ENCODE measurements at places on chromosomes 1 and 21.

- DNase-seq = no peak
Measured at GRCh38 chr1:89351597-89352311, 12.1 kb upstream of the GBP6 start.

GRCh38 chr1:40507973-40508372, 594 bp upstream of the EXO5 start:
- no peak for DNase-seq

GRCh38 chr21:15343066-15343465, 278.3 kb upstream of the NRIP1 start:
- no peak for DNase-seq

DNA sequence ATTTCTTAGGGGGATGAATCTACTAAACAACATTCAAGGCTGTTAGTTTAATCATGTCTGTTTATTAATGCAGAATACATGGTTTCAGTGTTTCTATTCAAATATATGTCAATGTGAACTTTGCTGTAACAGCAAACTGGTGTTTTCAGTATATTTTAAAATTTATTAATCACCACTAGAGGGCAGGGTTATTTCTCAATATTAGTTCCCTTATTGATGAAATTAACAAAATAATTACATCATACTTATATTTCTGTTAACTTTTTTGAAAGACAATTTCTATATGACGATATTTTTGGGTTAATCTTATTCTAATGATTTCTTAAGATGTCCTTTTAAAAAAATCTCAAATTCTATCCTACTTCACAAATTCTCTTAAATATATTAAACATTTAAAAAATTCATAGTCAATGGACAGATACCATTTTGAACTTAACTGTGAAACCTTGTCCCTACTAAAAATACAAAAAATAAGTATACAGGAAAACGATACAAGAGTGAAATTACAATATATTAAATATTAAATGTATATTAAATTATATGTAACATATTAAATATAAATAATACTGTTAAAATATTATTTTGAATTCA, 1034.1 kb upstream of the PRMT6 start:
- DNase-seq = no peak

GRCh38 chr1:234965111-234965510, 163.5 kb downstream of the TOMM20 start:
- DNase-seq = no peak

DNA sequence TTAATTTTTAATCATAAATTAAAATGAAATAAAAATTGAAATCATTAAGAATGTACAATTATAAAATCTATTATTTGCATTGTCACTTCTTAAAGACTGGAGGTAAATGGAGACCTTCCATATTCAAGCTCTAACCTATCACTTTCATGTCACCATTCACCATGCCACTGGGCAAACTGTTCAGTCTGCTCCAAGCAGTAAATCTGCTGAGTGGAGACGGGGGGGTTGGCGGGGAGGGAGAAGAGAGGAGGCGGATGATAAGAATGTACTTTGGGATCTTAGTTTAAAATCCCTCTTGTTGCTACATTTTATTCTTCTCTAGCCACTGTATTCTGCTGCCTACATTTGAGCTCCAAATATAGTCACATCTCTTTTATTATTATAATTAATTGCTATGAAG, 365.9 kb upstream of the NFIA start:
- DNase-seq = no peak

DNA sequence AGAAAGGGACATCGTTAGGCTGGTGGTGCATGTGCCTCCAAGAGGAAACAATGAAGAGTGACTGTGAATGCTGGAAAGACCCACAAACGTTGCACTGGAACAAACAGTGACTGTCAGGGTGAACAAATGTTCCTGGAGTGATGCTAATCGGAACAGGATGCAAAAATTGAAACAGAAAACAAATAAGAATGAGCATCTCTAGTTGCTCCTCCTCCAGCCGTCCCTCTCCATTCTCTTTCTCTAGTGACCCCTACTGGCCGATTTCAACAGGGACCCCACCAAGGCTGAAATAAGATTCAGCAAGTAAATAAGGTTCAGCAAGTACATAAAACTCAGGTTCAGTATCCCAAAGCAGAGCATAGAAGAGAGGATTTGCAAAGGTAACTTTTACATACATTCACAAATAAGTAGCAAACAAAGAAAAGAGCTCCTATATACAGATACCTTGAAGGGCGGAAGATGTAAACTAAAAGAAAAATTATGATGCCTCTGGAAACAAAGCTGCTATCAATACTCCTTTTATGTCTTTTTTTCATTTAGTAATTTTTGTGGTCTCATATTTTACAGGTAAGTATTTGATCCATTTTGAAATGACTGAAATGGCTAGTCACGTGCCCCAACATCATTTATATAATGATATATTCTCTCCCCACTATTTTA, 836.1 kb upstream of the ADAMTS5 start:
- DNase-seq = no peak

DNA sequence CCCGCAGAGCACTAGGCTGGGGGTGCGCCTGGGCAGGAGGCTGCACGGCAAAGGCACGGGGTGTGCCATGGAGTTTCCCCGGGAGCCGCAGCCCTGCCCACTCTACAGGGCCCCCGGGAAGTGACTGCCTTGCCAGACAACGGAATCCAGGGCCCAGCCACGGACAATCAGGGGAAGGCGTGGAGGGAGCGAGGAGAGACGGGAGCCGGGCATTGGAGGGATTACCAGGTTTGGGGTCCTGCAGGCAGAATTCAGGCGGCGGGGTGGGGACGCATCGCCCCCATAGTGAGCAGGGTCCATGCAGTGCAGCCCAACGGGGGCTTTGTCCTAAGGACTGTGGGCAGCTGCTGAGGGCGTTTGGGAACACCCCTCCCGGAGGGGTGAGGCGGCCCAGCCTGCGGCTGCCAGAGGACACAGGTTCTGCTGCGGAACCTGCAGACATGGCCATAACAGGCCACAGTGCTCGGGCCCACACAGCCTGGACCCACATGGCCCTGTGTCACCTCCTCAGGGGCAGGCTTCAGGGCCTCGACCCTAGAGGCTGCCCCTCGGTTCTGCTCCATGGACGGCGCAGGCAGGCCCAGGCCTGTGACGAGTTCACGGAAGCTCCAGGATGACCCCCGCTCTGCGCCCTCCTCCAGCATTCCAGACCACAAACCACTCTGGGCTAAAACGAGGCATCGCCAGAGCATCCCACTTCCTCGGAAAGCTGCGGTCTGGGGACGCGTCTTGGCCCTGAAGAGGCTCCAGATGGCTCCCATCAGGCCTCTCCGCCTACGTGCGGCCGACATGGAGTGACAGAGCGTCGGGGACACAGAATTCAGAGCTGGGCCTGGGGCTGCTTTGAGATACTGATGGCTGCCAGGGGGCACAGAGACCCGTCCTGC, 54.5 kb downstream of the COL6A1 start:
- no peak for DNase-seq

- DNase-seq = no peak
Measured at GRCh38 chr21:28827422-28827821, 165.3 kb downstream of the LTN1 start.

GRCh38 chr1:35555601-35556477, 1.4 kb downstream of the KIAA0319L start:
- DNase-seq = no peak

DNA sequence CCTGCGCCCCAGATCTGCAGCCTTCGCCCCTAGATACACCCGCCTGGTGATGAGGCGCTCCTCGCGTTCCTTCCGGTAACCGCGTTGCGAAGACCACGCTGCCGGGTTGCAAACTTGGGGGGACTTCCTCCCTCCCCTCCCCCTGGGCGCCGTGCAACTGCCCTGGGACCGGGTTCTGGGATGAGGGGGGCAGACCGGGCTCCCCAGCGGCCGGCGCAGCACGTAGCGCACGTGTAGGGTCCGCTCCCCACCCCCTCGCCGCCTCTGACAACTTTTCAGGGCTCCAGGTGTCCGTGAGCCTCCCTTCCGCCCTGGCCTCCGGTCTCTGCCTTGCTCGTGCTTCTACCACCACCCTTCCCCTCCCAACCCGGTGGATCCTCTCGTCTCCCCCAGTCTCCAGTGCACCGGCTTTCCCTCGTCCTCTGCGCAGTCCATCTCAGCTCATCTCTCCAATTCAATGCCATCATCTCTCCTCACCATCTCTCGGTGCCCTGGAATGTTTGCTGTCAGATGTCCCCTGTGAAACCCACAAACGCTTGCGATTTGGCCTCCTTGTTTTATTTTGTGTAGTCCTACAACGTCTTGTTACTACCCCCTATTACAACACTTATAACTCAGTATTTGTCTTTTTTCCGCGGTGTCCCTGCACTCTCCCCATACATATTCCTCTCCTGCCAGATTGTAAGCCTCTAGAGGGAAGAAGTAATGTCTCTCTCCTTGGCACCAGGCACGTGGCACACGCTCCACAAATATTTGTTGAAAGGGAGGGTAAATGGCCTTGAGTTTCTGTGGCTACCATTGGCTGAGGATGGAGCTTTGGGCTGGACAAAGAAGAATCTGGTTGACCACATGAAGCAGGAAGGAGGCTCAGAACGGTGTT, 782 bp downstream of the PCAT6 start:
- DNase-seq = peak; percentile 23

Data from effector CD8-positive, alpha-beta T cell (primary cell).